ENCODE measurements at places on chromosomes 11 and 22.

DNA sequence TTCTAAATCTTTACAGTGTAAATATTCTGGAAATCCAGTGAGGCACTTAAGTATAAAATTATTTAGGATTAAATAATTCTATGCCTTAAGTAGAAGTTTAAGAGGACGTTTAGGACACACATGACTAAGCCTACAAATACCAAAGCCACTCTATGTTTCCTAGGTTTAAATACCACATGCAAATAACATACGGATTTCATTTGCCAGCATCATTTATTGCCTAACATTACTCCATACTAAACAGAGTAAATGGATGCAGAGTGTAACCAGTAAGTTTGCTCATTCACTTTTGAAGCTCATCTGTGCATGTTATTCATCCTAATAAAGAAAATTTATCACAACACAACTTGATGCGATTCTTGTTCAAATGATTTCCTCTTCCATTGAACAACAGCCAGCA is 4.1 kb downstream of the BDNF start:
- no peak for ATAC-seq

- ATAC-seq = peak; percentile 94
Observed at GRCh38 chr11:73661035-73661628, 14.8 kb downstream of the PLEKHB1 start.

DNA sequence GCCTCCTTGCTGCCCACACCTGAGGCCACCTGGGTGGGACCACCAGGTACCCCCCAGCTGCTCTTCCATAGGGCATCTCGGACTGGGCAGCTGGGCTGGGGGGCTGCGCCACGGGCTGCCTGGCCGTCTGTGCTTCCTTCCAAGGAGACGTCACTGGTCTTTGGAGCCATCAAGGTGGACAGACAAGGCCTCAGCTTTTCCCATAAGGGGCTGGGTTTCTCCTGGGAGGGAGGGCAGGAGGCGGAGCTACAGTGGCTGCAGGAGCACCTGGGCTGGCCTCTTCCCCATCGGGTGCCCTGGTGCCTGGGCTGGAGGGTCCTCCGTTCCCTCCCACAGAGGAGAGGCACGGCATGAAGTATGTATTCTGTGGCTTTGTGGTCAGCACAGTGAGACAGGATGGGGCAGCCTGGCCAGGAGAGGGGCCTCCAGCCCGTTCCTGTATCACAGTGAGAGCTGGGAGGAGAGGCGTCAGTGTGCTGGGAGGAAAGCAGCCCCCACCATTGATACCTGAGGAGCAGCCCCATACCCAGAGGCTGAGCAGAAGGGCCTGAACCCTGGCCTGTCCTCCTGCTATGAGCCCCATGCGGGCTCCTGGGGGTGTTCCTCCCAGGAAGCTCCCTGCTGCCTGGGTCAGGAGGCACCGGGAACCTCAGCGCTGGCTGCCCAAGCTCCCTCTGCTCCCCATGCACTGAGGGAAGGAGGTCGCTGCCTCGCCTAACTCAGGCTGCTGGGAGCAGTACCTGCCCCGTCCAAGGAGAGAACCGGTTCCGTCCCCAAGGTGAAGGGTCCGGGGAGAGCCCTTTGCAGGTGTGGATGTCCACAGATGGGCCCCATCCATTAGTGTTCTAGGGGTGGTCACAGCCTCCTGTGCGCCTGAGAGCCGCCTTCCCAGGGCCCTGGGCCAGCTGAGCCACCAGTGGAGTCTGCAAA is 1075.0 kb downstream of the BRD1 start:
- ATAC-seq = no peak

- ATAC-seq = no peak
Observed at GRCh38 chr11:83220260-83220659, 26.7 kb downstream of the ANKRD42 start.

DNA sequence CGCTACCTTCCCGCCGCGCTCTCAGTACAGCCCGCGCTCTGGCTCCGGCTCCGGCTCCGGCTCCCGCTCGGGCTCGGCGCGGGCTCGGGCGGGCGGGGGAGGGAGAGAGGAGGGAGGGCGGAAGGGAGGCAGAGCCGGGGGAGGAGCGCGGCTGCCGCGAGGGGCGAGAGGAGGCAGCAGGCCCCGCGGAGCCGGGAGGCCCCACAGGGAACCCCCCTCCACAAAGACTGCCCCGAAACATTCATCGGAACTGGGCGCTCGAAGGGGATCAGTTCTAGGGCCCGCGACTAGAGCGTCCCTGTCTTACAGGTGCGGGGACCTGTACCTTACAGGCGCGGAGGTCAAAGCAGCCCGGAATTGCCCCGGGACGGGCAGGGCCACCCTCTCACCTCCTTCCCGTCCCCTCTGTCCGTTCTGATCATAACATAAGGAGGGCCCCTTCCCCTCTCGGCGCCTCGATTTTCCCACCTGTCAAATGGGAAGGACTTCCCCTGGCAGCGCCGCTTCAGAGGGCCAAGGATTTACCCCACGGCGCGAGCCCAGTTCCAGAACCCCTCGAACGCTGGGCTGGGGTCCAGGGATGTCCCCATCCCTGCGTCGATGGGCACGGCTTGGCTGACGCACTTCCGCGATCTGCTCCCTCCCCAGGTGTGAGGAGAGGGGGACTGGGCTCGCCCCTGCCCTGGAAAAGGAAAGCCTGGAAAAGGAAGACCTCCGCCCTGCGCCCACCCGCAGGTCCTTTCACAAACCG is at the start of gene SHISA8:
TSS of gene SHISA8 (minus strand) at position 40 of the 751 bp plus-strand sequence. CDS start 407 bp downstream, outside the sequence.
- peak; percentile 48 for ATAC-seq

GRCh38 chr11:28110108-28110820 is 2.1 kb downstream of the METTL15 start:
- ATAC-seq = peak; percentile 50

- peak; percentile 96 for ATAC-seq
Observed at GRCh38 chr22:24486501-24486921, 8.6 kb upstream of the UPB1 start.

DNA sequence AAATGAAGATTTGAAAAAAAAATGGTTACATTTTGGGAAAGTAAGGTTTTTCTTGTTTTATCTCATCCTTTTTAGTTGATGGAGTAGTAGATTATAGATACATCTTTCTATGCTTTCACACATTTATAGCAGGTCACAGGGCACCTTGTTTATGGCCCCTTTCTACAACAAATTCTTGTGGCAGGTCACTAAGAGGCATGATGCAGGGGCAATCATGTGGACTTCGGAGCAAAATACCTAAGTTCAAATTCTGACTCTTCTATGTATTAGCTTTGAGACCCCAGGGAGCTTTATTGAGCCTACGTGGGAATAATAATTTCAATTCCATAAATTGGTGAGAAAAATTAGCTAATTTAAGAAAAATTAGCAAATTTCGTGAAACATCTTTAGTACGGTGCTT is 177.4 kb downstream of the DSCAML1 start:
- no peak for ATAC-seq

DNA sequence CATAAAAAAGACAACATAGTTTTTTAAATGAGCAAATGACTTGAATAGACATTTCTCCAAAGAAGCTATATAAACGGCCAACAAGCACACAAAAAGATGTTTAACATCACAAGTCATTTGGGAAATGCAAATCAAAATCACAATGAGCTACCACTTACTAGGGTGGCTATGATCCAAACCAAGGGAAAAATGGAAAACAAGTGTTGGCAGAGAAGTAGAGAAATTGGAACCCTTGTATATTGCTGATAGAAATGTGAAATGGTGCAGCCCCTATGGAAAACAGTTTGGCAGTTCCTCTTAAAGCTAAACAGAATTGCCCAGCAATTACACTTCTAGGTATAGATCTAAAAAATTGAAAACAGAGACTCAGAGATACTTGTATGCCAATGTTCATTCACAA is 29.0 kb downstream of the PAMR1 start:
- ATAC-seq = no peak

DNA sequence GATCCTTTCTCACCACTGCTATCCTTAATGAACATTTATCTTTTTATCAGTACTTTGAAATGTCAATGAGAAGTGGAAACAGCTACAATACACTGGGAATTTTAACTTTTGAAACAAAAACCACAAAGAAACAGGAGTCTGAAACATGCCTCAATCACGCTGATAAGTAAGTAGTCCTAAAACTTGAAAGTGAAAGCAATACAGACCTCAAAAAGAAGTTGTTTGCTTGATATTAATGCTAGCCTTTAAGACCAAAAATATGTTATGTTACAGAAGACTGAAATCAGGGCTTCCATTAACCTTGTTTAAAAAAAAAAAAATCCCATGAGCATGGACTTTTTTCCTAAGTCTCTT is 21.3 kb downstream of the PHF21A start:
- peak; percentile 51 for ATAC-seq

GRCh38 chr11:67298786-67299185 is 4.5 kb upstream of the SSH3 start:
- ATAC-seq = no peak

GRCh38 chr11:102560555-102561011 is 30.0 kb upstream of the MMP7 start:
- ATAC-seq = peak; percentile 27

DNA sequence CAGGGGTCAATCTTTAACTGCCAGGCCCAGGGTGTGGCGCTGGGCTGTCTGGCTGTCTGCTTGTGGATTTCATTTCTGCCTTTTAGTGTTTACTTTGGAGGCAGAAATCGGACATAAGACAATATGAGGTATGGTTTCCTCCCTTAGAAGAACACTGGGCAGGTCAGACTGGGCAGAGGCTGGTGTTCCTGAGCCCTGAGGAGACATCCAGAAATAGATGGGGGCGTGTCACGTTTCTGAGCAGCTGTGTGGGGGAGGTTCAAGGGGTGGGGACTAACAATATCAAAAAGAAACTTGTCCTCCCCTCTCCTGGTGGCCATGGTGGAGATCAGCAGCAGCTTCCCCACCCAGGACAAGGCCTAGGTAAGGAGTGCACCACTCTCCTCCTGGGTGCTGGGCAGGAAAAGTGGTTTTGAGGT is at the start of gene ART1:
TSS of gene ART1 (plus strand) at position 312 of the 419 bp plus-strand sequence. CDS start 14,086 bp downstream, outside the sequence.
- no peak for ATAC-seq

GRCh38 chr11:9639099-9639498 is 24.8 kb upstream of the SWAP70 start:
- no peak for ATAC-seq

- ATAC-seq = no peak
Observed at GRCh38 chr11:45655831-45656230, 9.6 kb downstream of the CHST1 start.

GRCh38 chr11:35387111-35387982 is 32.0 kb downstream of the SLC1A2 start:
- no peak for ATAC-seq

DNA sequence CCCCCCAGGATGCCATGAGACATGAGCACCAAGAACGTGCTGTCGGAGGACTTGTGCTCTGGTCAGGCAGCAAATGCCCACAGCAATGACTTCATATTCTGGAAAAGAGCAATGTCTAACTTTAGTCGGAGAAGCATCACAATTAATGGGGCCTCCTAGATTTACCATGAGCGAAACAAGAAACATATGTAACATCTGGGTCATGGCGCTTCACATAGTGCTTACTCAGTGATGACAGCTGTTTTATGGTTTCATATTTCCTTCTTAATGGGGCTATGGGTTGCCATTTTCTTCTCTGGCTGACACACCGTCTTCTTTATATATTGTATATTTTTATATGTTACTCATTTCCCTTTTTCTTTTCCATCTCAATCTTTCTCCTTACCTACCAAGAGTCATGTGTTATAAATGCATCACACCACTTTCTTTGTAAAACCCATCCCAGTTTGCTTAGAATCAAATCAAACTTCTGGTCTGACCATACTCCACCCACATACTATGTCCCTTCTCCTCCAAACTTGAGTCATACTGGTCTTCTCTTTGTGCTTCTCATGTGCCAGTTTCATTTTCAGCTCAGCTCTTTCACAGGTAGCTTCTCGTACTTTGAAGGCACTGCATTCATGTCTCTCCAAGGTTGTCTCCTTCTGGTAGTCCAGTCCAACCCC is 9.4 kb upstream of the CASP12 start:
- peak; percentile 91 for ATAC-seq

- no peak for ATAC-seq
Observed at GRCh38 chr11:76164861-76165751, 41.2 kb downstream of the WNT11 start.

DNA sequence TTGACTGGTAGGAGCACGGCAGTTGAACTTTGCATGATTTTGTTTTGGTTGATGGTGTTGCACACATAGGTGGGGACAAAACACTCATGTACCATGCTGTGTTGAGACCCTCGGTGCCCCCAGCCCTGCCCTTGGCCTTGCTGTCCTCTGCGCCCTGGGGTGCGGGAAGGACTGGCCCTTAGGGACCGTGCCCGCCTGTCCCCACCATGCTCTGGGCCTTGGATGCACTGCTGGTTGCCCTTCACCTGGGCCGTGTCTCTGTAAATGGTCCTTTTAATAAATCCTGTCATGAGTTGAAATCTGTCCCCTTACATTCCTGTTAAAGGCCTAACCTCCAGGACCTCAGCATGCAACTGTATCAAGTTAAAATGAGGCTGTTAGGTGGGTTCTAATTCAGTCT is 102.3 kb upstream of the ANO1 start:
- ATAC-seq = no peak

GRCh38 chr11:128465946-128466705 is 121.2 kb downstream of the ETS1 start:
- ATAC-seq = no peak

Data from activated CD4-positive, CD25-positive, alpha-beta regulatory T cell treated with anti-CD3 and anti-CD28 coated beads, Interleukin-2, amount 50 U/mL, for 24 hours (primary cell).